ENCODE measurements at places on chromosomes 3 and 15.

DNA sequence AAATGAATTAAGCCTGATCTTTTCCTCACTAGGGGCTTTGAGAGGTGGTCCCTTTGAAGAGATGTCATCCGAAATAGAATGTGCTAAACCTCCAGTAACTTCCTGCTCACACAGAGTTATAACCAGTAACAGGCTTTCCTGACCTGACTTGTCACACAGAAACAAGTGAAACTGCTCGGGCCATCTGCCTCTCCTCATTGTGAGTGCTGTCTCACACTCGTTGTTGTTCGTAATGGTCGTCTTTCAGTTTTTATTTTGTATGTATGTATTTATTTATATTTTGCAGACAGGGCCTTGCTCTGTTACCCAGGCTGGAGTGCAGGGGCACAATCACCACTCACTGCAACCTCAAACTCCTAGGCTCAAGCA, 24.0 kb downstream of the ACSBG1 start:
- no peak for DNase-seq

DNA sequence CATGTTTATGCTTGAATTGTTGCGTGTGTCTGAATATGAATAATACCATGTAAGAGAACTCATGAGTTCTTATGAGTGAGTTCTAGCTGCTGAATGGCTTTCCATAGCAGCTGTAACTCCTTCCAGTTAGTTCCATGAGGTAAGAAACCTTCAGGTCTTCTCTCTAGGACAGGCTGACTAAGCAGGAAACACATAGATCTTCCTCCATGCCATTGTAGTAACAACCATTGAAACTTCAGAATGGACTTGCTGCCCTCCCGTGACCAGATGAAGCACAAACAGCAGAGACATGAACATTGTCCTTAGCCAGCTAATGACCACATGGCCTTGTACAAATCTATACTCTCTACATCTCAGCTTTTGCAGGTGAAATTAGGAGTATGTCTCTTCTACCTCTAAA, 200.0 kb downstream of the ZNF385D start:
- DNase-seq = no peak

- DNase-seq = no peak
Measured at GRCh38 chr3:105322570-105323273, 44.0 kb upstream of the ALCAM start.

DNA sequence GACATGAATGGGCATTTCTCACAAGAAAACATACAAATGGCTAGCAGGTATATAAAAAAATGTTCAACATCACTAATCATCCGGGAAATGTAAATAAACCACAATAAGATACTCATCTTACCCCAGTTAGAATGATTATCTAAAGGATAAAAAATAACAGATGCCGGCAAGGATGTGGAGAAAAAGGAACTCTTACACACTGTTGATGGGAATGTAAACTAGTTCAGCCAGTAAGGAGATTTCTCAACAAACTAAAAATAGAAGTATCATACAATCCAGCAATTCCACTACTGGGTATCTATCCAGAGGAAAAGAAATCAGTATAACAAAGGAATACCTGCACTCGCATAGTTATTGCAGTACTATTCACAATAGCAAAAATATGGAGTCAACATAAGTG, 124.2 kb downstream of the SATB1 start:
- DNase-seq = no peak

- no peak for DNase-seq
Measured at GRCh38 chr3:109903100-109903499, 565.8 kb upstream of the DPPA4 start.

- no peak for DNase-seq
Measured at GRCh38 chr3:149816986-149817385, 4.0 kb downstream of the RNF13 start.

GRCh38 chr15:39756806-39757522, 25.7 kb downstream of the FSIP1 start:
- peak; percentile 68 for DNase-seq

DNA sequence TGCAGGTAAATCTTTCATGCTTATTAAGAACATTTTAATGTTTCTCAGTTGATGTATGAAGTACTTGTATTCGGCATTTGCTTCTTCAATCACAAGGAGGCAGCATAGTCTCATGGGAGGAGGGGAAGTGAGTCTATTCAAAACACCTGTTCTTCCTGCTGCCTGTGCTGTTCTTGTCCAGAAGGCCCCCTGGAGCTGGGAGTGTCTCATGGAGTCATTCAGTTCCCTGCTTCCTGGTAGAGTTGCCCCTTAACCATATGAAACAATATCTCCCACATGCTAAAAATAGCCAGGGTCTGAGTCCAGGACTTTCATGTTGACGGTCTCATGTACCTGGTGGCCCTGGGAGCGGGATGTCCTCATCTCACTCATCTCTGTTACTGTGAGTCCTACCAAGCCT, 15.5 kb upstream of the PPP1R2 start:
- no peak for DNase-seq

DNA sequence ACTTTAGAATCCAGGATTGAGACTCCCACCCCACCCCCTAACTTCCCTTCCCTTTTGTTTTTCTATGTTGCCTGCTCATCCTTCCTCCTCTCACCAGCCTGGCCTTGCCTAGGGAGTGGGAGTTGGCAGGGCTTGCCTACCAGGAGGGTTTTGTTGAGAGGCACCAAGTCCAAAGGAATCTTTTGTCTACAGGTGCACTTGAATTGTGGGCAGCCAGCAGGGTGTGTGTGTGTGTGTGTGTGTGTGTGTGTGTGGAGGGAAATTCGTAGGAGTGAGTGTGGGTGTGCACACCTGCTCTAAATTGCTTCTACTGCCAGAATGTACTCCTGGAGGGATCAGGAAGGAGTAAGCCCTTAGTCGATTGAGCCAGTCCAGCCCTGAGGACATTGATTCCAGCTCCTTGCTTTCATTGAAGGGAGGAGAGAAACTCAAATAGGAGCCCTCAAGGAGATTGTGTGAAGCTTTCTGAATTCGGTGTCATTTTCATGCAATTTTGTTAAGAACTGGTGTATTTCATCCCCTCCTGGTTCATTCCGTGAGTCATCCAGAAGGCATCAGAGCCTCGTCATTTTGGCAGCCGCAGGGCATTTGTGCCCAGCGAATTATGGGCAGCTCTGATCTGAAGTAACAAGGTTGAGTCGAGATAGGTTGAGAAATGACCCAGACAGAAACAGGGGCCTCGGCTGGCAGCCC, 112.1 kb downstream of the SLCO3A1 start:
- DNase-seq = no peak

DNA sequence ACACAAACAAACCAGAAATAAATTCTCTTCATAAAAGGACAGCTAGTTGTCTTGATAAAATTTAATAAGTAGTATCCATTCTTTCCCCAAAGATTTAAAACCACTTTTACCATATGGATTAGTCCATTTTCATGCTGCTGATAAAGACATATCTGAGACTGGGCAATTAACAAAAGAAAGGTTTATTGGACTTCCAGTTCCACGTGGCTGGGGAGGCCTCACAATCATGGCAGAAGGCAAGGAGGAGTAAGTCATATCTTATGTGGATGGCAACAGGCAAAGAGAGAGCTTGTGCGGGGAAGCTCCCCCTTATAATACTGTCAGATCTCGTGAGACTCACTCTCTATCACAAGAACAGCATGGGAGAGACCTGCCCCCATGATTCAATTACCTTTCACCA, 38.7 kb downstream of the C2CD4B start:
- no peak for DNase-seq

DNA sequence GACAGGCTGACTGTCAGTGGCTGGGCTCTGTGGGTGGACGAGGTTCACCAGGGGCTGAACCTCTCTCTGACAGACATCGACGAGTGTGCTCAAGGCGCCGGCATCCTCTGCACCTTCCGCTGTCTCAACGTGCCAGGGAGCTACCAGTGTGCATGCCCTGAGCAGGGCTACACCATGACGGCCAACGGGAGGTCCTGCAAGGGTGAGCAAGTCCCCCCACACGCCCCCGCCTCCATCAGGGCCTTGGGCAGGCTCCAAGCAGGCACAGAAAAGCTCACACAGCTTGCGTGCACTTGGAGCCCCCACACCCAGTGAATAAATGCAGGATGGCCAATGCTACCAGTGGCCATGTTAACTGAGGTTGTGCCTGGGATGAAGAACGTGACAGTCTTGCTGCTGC, 82.3 kb downstream of the FBLN2 start:
- DNase-seq = no peak

DNA sequence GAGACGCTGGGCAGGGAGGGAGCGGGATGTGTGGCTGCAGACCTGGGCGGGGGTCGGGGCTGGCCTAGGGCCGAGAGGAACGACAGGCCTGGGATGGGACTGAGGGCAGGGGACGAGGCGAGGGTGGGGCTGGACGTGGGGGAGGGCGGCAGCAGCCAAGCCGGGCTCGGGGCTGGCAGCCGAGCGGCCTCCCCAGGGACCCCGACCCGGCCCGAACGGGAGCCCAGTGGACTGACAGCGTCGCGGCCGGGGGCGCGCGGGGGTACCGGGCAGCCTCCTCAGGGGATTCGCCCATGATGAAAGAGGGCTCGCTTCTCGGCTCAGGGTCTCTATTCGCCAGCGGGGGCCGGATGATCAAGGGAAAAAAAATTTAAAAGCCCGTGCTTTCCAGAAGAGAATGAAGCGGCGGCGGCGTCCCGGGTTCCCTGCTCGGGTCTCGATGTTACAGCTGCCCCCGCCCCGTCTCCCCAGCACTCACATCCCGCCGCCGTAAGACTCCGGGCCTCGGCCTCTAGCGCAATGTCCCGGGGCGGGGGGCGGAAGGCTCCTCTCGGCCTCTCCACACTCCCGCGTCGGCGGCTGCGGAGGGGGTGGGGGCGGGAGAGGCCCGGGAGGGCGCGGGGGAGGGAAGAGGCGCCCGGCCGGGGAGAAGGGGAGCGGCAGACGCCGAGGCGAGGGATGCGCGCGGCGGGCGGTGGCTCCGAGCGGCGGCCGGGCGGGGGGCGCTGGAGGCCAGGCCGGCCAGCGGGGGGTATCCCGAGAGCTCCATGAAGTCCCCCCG, 4.3 kb downstream of the PTH1R start:
- peak; percentile 48 for DNase-seq

DNA sequence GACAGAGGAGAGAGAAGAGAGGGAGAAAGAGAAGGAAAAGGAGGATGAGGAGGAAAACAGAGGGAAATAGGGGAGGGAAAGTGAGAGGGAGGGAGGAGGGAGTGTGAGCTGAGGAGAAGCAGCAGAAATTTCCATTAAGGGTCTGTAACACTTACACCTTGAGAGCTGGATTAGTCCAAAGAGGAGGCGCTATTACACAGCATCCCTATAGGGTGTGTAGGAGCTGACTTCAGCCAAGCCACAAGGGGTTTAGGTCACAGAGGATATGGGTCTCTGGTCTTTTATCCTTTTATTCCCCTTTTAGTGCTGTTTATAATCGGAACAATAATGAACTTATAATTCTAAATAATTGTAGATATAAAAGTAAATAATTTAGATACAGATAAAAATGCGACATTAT, 230.4 kb downstream of the GABRG3 start:
- no peak for DNase-seq

- DNase-seq = peak; percentile 31
Measured at GRCh38 chr3:113532698-113533533, 561 bp downstream of the SIDT1 start.

GRCh38 chr15:51883271-51883837, 53.9 kb downstream of the TMOD3 start:
- no peak for DNase-seq

DNA sequence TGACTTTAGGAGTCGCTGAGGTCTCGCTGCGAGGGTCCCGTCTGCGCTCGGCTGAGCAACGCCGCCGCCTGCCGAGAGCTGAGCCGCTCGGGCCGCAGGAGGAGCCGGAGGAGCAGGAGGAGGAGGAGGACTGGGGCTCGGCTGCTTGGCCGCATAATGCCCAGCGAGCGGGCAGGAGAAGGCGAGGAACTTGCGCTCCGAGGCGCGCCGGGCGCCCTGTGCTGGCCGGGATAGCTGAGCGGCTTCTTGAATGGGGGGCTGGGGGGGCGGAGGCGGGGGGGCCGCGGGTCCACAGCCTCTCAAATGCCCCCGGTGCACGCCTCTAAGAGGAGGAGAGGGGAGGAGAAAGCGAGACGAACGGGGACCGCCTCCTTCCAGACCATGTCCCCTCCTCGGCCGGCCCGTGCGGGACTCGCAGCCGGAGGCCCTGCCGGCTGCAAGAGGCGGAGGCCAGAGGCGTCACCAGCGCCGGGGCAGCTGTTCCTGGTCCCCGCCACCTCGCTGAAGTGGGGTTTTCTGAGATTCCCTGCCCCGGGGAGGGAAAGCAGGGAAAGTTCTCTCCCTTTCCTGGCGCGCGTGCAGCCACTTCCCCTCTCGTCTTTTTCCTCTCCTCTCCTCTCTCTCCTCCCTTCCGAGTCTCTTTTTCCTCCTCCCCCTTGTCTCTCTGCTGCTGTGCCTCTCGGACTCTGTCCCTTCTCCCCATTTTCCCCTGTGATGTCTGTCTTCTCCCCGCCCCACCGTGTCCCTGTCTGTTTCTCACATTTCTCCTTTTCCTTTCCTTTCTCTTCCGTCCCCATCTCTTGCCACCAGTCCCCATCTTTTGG, at the start of gene ADAMTS9:
TSS of gene ADAMTS9 (minus strand) at position 220 of the 824 bp plus-strand sequence. CDS start 343 bp downstream, outside the sequence.
- peak; percentile 89 for DNase-seq

- no peak for DNase-seq
Measured at GRCh38 chr3:110528305-110529121, 543.1 kb upstream of the NECTIN3 start.

- no peak for DNase-seq
Measured at GRCh38 chr3:170605490-170605889, 19.6 kb upstream of the SLC7A14 start.

DNA sequence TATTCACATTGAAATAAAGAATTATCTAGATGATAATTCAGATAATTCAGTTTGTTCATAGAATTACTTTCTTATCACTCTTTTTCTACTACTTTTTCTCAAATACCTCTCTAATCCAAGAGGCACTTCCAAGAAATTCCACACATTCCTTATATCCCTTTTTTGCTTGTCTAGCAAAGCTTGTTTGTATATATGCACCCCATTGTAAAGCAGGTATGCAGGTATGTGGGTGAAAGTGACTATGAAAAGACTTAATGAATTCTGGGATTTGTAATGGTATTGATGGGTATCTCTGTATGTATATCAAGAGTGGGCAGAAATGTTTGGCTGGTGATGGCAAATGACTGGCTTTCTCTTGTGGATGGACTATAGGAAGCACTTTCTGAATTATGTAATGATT, 94.1 kb upstream of the FGF7 start:
- DNase-seq = no peak

- DNase-seq = peak; percentile 5
Measured at GRCh38 chr3:67819447-67819846, 165.0 kb upstream of the SUCLG2 start.

DNA sequence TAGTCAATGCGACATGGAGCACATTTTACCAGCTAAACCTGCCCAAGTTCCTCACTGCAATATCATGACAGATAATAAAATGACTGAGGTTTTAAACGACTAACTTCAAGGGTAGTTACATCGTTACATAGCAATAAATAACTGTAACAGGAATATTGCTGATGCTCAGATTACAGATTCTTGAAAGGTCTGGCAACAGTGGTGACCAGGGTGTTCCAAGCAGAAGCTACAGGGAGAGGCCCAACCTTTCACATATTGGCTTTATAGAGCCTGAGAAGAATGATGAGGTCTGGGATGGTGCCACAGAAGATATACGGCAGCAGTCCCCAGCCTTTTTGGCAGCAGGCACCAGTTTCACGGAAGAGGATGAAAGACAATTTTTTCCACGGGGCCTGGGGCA, 51.1 kb upstream of the CSPG5 start:
- no peak for DNase-seq

- no peak for DNase-seq
Measured at GRCh38 chr3:168220556-168220955, 124.8 kb upstream of the GOLIM4 start.

Data from left kidney (tissue), 8 donors.